ENCODE measurements at places on chromosomes 11 and 22.

GRCh38 chr11:133082453-133082781 is 449.9 kb downstream of the OPCML start:
- no peak for DNase-seq

GRCh38 chr11:101428918-101429317 is 154.9 kb downstream of the TRPC6 start:
- DNase-seq, result no peak

- DNase-seq, result peak; percentile 26
These were observed 157.4 kb downstream of the NAV2 start for GRCh38 chr11:19869946-19870589.

DNA sequence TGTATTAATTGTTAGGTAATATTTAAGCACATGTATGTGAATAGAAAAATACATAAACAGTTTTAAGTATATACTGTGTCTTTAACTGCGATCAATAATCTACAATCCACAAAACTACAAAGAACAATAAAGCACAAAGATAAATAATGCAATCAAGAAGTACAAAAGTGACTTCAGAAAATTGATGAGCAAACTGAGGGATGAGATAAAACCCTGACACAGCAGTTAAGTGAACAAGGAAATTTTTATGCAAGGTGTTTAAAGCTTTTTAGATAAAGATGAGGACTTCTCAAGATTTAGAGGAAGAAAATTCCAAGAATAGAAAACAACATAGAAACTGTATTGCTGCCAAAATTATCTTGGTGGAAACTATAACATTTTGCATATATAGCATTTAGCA is 58.4 kb upstream of the ANGPTL5 start:
- DNase-seq, result no peak

- DNase-seq, result no peak
These were observed 41.8 kb upstream of the SCN3B start for GRCh38 chr11:123696183-123696582.

GRCh38 chr22:42925598-42925997 is 68.5 kb upstream of the ARFGAP3 start:
- no peak for DNase-seq

GRCh38 chr11:10975287-10975721 is 117.5 kb upstream of the ZBED5 start:
- DNase-seq, result peak; percentile 3

GRCh38 chr11:78914503-78914902 is 339.8 kb upstream of the NARS2 start:
- DNase-seq, result no peak

DNA sequence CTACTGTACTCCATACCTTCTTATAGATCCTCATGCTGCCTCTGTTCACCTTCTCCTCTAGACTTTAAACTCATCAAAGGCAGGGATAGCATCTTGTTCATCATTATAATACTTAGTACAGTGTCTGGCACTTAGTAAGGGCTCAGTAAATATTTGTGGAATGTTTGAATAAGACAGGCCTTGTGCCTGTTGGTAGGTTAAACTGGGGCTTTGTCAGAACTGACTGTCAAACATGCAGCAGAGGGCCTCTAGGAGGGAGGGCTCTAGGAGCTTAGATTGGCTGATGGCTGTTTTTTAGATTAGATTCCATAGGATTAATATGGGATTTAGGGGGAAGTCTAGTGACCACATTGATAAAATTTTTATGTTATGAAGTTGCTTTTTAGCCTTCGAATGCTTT is 70.8 kb downstream of the RNF169 start:
- peak; percentile 26 for DNase-seq

DNA sequence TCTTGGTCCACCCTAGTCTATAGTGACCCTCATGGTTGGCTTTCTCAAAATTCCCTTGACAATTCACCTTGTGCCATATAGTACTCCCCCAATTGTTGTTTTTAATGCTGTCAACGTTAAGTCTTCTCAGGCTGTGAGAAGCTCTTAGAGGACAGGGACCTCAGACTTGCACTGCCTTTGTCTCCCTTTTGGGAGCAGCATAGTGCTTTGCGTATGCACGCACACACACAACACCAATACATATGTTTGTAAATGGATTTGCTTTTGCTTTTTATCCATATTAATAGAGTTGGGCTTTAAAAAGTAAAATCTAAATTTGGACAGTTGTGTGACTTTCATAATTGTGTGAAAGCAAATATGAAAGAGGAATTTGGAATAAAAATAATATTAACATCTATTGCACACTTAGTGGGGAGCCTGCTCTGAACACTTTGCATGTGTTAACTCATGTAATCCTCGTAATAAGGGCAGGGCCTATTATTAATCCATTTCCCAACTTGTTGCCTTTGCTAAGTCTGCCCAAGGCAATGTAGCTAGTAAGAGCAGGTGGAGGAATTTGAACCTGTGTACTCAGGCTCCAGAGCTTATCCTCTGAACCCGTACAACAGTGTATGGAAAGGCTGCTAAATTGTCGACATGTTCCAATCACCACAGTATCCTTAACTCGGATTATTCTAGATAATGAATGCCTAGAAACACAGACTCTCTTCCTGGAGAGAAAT is 257.7 kb upstream of the NARS2 start:
- no peak for DNase-seq

DNA sequence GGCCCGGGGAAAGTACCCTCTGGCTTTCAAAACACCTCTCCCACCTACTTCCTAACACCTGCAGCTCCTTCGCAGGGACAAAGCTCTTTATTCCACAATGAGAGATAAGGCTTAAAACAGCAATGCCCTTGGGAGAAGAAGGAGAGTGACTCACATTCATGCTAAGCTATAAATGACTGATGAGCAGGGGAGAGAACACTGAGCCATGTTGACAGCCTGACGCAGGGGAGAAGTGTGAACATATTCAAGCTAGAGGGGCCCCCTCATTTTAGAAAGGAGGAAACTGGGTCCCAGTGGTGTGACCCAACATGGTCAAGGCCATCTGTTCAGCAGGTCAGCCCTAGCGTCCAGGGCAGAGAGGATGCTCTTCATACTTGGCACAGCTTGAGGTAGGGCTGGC is 171.8 kb downstream of the DSCAML1 start:
- no peak for DNase-seq

- no peak for DNase-seq
These were observed 17.1 kb downstream of the OTOG start for GRCh38 chr11:17563961-17564686.

- DNase-seq, result no peak
These were observed 4.3 kb upstream of the BCR start for GRCh38 chr22:23175817-23176644.

DNA sequence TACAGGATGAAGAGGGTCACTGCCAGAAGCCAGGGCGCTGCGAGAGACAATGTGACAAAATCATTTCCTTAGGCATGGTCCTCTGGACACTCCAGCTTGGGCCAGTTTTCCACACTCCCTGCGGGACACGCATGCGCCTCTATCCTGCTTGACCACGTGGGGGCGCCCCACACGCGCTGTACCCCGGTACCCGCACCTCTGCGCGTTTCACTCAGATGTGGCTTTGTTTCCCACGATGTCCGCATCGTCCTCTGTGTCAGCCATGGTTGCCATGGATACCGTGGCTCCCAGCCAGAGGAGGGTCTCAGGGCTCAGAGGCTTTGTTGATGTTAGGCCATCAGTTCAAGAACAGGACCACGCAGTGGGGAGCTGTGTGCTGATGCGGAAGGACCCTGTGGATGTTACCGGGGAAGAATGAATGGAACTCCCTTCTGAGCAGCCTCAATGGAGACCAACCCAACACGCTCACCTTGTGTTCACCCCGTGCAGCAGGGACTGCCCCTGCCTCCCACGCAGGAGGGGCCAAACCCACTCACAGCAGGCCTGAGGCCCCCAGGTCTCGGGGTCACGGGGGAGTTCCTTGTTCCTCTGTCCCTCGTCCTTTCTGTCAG is 101.1 kb upstream of the SLC22A12 start:
- DNase-seq, result no peak

GRCh38 chr11:60064111-60064510 is 7.6 kb downstream of the MS4A3 start:
- no peak for DNase-seq

GRCh38 chr11:120655589-120655988 is 144.0 kb downstream of the GRIK4 start:
- DNase-seq, result no peak

Measured in astrocyte (in vitro differentiated cells and primary cell).